ENCODE measurements at places on chromosomes 11 and 22.

DNA sequence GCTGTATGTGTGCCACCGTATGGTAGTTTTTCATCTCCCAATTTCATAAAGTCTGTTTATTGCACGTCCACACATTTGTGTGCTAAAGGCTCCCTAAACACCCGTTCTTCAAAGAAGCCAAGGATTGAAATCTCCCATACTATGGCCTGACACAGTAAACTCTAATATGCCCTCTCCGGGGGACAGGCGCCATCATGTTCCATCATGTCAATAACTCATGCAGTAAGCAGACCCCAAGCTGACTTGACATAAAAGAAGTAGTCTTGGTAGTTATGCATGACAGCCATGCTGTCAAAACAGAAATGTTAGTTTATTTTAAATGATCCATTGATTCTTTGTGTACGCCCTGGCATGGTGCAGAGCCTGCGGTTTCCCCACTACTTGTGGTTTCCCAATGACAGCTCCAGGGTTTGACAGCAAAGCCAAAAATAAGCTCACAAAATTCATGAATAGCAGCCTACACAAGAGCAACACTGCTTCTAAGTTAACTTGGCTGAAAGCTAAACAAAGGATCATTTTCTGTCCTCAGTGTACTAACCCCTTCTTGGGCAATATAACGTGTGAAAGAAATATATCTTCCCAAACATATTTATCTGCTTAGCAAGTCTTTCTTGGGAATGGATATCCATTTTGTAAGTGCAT lies 56.5 kb upstream of the CABP7 start:
- H3K4me3 ChIP-seq: no peak overlapping the region
- no peak for DNase-seq
- no peaks in the 10 kb centered on the region for H3K27me3 ChIP-seq

- H3K27me3 ChIP-seq: peaks cover 4% of the 10 kb centered on the region
- H3K4me3 ChIP-seq: no peak overlapping the region
- no peaks in the 10 kb centered on the region for H3K36me3 ChIP-seq
Observed at GRCh38 chr11:45664376-45665205, 831 bp downstream of the CHST1 start.

GRCh38 chr22:26977741-26978376 lies 320.5 kb downstream of the MIAT start:
- H3K27me3 ChIP-seq: no peaks in the 10 kb centered on the region
- DNase-seq: no peak
- no peaks in the 10 kb centered on the region for H3K36me3 ChIP-seq
- no peak overlapping the region for H3K4me3 ChIP-seq
- H3K27ac ChIP-seq: no peak overlapping the region
- H3K4me1 ChIP-seq: no peaks in the 10 kb centered on the region

GRCh38 chr11:117925198-117925925 lies 3.8 kb downstream of the TMPRSS13 start:
- no peak overlapping the region for H3K27ac ChIP-seq
- no peaks in the 10 kb centered on the region for H3K36me3 ChIP-seq

DNA sequence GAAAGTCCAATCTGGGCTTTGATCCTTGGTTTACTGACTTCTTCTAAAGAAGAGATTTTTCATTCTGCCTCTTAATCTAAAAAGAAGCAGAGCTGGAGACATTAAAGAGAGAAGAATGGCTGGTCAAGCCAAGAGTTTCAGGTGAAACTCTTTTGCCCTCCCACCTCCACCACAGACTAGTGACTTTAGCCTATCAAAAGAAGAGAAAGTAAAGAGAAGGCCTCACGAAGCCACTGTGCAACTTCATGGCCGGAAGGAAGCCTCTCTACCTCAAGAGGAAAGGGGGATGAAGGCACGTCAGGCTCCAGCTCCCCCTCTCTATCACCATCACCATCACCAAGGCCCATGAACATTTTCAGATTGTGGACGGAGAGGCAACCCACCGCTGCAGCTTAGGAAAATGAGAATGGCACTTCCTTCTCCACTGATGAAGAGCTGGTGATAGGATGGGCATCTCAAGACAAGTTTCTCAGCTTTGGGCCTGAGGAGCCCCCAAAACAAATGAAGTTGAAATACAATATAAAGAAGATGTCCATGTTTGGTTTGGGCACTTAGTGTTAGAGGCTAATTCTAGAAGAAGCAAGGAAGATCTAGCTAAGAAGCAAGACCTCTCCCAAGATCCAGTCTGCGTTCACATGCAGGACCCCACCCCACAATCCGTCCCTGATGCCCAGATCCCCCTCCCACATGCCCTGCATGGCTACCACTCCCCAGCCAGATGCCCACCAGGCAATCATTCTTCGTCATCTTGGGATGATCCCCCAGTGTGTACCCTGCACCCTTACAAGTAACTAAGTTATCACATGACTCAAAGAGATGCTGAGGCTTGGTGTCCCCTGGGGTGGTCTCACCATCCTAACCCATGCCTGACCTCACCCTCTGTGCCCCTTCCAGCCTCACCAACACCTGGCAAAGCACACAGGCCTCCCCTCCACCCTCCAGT lies 52.6 kb downstream of the IGSF9B start:
- no peaks in the 10 kb centered on the region for H3K4me1 ChIP-seq
- no peak overlapping the region for H3K4me3 ChIP-seq
- no peak overlapping the region for H3K27ac ChIP-seq
- DNase-seq: no peak
- no peaks in the 10 kb centered on the region for H3K36me3 ChIP-seq
- H3K27me3 ChIP-seq: no peaks in the 10 kb centered on the region

GRCh38 chr11:101612481-101612880 lies 28.7 kb upstream of the TRPC6 start:
- H3K4me1 ChIP-seq: no peaks in the 10 kb centered on the region
- H3K4me3 ChIP-seq: no peak overlapping the region
- no peaks in the 10 kb centered on the region for H3K27me3 ChIP-seq
- H3K36me3 ChIP-seq: no peaks in the 10 kb centered on the region

DNA sequence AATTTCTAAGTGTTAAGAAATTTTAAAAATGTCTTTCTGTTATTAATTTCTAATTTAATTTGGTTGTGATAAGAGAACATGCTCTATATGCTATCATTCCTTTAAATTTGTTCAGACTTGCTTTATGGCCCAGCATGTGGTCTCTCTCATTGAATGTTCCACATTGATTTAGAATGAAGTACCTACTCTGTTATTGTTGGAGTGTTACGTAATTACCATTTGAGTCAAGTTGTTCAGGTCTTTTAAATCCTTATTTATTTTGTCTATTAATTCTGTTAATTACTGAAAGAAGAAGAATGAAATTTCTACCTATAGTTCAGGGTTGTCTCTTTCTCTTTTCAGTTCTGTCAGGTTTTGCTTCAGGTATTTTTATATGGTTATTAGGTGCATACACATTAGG lies 57.0 kb downstream of the PRMT3 start:
- no peak overlapping the region for H3K4me3 ChIP-seq
- H3K36me3 ChIP-seq: no peaks in the 10 kb centered on the region
- no peaks in the 10 kb centered on the region for H3K27me3 ChIP-seq
- no peak for DNase-seq

- peaks cover 32% of the 10 kb centered on the region for H3K4me1 ChIP-seq
- no peaks in the 10 kb centered on the region for H3K27me3 ChIP-seq
Observed at GRCh38 chr11:67351275-67352005, 1.9 kb downstream of the POLD4 start.

DNA sequence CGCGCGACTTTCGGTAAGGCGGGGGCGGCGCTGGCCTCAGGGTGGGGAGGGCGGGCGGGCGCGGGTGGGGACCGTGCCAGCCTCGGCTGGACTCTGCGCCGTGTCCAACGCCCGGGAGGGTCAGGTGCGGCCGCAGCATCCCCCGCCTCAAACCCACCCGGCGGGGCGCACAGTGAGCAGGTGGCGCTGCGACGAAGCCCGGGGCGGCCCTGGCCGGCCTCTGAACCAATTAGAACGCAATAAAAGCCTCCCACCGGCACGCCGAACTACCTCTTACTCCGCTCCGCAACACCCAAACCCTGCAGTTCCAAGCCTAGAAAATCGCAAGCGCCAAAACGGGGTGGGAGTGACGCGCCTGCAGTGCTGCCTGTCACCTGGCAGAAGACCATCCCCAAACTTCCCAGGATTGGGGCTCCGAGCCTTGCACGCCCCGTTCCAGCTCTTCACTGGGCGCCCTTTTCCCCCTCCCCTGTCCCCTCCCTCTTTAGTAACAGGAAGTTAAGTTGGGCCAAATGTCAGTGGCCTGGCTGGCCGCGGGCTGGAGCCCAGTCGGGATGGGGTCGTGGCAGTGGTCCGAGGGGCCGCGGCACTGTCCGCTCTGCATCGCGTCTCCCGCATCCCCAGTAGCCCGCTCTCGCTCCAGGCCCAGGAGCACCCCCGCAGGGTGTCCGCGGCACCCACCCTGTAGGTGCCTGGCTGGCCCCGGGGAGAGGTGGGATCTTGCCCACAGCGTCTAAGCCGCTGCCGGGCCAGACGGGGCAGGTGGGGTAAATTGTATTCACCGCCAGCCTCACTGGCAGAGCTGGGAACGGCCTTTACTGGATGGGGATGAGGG lies 541 bp downstream of the MICAL2 start:
- no peaks in the 10 kb centered on the region for H3K36me3 ChIP-seq
- H3K27me3 ChIP-seq: no peaks in the 10 kb centered on the region
- H3K27ac ChIP-seq: peak overlapping the region; percentile 46
- H3K4me1 ChIP-seq: no peaks in the 10 kb centered on the region
- DNase-seq: peak; percentile 39

DNA sequence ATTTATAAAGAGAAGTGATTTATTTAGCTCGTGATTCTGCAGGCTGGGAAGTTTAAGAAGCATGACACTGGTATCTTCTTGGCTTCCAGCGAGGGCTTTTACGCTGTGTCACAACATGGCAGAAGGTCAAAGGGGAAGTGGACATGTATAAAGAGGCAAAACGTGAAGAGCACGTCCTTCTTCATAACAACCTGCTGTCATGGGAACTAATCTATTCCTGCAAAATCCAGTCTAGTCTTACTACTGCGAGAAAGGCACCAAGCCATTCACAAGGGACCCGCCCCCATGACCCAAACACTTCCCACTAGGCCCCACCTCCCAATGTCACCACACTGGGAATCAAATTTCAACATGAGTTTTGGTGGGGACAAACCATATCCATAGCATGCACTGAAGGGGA lies 58.3 kb downstream of the AMOTL1 start:
- H3K27ac ChIP-seq: no peak overlapping the region
- no peak for DNase-seq
- H3K4me3 ChIP-seq: no peak overlapping the region
- H3K4me1 ChIP-seq: no peaks in the 10 kb centered on the region

DNA sequence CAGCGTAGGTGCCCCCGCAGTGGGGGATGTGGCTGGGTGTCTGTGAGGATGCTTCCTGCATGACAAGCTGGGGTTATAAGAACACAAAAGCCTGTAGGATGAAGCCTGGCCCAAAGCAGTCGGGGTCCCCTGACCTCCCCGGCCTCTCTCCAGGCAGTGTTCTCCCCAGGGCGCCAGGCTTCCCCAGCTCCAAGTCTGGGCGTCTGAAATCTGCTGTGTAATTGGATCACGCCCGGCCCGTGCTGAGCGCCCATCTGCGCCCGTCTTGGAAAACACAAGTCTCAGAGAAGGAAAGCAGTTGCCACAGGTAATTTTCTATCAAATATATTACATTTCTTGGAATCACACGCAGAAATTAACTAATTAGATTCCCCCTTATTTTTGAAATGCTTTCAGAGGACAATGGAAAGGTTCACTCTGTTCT lies 233.3 kb downstream of the CTTN start:
- H3K27ac ChIP-seq: no peak overlapping the region
- no peaks in the 10 kb centered on the region for H3K4me1 ChIP-seq
- H3K4me3 ChIP-seq: no peak overlapping the region
- no peaks in the 10 kb centered on the region for H3K36me3 ChIP-seq
- DNase-seq: no peak

GRCh38 chr11:36162883-36163434 lies 126.3 kb downstream of the COMMD9 start:
- no peaks in the 10 kb centered on the region for H3K36me3 ChIP-seq
- no peaks in the 10 kb centered on the region for H3K4me1 ChIP-seq
- no peaks in the 10 kb centered on the region for H3K27me3 ChIP-seq
- H3K4me3 ChIP-seq: no peak overlapping the region

GRCh38 chr11:12871241-12871640 lies 137.9 kb upstream of the RASSF10 start:
- DNase-seq: no peak
- no peaks in the 10 kb centered on the region for H3K4me1 ChIP-seq
- no peaks in the 10 kb centered on the region for H3K27me3 ChIP-seq
- no peaks in the 10 kb centered on the region for H3K36me3 ChIP-seq

GRCh38 chr11:45475173-45475572 lies 189.0 kb upstream of the SYT13 start:
- H3K4me1 ChIP-seq: no peaks in the 10 kb centered on the region
- no peak overlapping the region for H3K4me3 ChIP-seq
- H3K27me3 ChIP-seq: no peaks in the 10 kb centered on the region
- no peaks in the 10 kb centered on the region for H3K36me3 ChIP-seq
- no peak overlapping the region for H3K27ac ChIP-seq

DNA sequence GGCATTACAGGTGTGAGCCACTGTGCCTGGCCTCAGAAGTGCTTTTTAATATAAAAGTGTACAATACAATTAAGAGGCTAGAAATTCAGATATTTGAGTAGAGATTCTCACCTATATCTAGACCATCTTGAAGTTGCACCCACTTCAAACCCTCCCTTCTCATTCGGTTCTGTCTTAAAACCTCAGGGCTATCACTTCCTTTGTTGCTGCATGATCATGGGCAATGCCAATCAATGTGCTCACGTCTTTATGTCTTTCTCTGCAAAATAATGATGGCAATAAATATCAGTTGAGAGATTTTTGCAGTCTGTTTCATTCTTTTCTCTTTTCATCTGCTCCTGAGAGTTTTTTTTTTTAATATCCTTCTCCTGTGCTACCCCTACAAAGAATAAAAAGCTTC lies 9.3 kb upstream of the NUP160 start:
- H3K4me1 ChIP-seq: peaks cover 17% of the 10 kb centered on the region
- H3K4me3 ChIP-seq: no peak overlapping the region
- H3K27me3 ChIP-seq: no peaks in the 10 kb centered on the region
- H3K36me3 ChIP-seq: no peaks in the 10 kb centered on the region
- no peak overlapping the region for H3K27ac ChIP-seq

DNA sequence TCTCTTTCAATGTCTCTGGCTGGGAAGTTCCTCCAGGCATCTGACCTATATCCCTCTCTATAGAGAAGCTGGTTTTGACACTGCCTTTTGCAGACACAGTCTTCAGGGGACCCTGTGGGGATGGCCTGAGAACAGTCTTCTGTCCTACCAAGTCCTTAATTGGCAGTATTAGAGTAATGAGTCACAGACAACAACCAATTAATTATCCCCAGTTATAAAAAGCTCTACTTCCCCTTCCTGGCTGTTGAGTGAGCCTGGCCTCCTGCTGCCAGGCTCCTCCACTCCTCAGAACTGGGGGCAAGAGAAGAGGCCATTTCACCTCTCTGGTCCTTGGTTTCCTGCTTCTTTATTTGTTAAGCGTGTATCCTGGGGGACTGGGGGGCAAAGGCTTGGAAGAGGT lies 41.2 kb upstream of the KLHL35 start:
- DNase-seq: no peak
- H3K27ac ChIP-seq: no peak overlapping the region
- H3K27me3 ChIP-seq: no peaks in the 10 kb centered on the region
- no peak overlapping the region for H3K4me3 ChIP-seq
- peaks cover 15% of the 10 kb centered on the region for H3K4me1 ChIP-seq
- no peaks in the 10 kb centered on the region for H3K36me3 ChIP-seq

- no peak for DNase-seq
- H3K4me3 ChIP-seq: no peak overlapping the region
- H3K36me3 ChIP-seq: no peaks in the 10 kb centered on the region
- no peak overlapping the region for H3K27ac ChIP-seq
Observed at GRCh38 chr22:24128021-24128420, 53.3 kb upstream of the SUSD2 start.

GRCh38 chr11:65892661-65893317 lies 2.3 kb downstream of the CCDC85B start:
- H3K4me3 ChIP-seq: peak overlapping the region; percentile 84
- peaks cover 49% of the 10 kb centered on the region for H3K4me1 ChIP-seq
- no peaks in the 10 kb centered on the region for H3K36me3 ChIP-seq

GRCh38 chr11:17076517-17077239 lies 789 bp downstream of the RPS13 start:
- H3K27me3 ChIP-seq: no peaks in the 10 kb centered on the region
- peak overlapping the region; percentile 87 for H3K4me3 ChIP-seq
- H3K27ac ChIP-seq: peak overlapping the region; percentile 91
- peaks cover 12% of the 10 kb centered on the region for H3K4me1 ChIP-seq

Data from naive thymus-derived CD4-positive, alpha-beta T cell (primary cell).